ENCODE measurements at places on chromosomes 4 and X.

DNA sequence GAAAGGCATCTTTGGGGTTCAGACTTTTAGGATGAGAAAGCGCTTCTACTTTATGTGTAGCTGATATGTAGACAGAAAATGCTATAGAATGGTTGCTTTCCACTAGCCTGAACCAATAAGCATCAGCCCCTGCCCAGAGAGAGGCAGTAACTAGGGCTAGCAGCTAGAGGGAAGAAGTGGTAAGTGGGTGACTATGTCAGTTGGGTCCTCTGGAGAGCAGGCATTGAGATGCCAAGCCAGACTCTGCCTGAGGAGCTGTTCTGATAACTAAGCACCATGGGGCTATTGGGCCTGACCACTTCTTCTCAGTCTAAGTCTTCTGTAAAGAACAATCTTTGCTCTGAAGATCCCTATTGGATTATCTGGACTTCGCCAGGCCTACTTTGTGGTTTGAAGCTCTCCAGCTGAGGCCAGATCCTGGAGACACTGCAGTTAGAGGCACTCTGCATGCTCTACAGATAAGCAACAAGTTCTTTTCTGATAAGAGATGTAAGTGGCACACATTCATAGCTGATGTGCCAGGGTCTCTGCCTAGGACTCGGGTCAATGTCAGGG lies 146.1 kb downstream of the RBM46 start:
- DNase-seq = no peak

DNA sequence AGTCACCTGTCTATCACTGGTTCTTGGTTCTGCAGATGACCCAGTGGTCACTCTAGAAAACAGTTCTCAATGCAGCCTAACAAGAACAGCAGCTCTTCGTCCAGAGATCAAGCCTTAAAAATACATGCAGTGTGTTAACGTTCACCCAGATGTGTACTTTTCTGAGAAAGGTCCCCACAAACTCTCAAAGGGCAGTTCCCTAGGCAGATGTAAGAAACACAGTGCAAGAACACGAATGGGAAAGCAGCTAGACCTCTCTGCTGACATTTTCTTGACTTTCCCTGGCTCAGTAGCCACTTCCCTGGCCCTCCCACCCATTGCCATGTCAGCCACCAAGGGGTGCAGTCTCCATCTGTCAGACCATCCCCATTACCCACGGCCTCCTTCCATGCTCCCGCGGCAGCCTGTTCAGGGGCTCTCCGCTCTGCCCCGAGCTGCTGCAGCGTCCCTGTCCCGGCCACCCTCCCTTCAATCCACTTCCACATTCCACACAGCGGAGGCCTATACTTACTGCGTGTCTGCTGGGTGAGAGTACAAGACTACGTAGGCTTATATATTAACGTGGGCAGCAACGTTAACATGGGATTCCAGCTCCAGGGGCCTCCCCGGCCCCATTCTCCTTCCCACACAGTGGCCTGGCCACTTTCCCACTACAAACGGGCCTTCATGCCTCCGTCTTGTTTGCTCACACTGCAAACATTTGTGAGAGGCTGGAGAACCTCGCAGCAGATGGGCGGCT lies 34.3 kb downstream of the IRF2 start:
- DNase-seq = no peak

DNA sequence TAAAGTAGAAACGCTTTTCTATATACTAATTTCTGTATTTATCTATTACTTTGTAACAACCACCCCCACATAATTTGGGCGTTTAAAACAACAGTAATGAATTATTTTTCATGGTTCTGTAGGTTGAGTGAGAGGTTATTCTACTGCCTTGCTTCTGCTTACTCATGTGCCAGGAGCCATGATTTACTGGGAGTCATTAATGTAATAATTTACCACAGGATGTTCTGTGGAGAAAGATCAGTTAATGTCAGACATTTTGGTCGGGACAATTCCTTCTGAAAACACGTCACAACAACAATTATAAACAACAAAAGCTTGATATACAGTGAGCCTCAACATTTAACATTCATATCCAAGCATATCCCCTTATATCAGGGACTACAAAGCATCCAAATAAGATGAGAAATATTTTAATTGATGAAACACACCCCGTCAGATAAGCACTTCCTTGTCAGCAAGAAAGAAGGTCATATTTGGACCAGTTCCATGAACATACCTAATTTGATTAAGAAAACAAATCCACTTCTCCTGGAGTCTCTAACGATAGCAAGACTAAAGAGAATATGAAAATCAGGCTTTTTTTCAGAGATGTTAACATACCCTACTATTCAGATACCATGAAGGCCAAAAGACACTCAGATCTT lies 238.5 kb downstream of the PRDM5 start:
- no peak for DNase-seq

GRCh38 chr4:46817806-46818205 lies 91.2 kb downstream of the COX7B2 start:
- DNase-seq = no peak

DNA sequence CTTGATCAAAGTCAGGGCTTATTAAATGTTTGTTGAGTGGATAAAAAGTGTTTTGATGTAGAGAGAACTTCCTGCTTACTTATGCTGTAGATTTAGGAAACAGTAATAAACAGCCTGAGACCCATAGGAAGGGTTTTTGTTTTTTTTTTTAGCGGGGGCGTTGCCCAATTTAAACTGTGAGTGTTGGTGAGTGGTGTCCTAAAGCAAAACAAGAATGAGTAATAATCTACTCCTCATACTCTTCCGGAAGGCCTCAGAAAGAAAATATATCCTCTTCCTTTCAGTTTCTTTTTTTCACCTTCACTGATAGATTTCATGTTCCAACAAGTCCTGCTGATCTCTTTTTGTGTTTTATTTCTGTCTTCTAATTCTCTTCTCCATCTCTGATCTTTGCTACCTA lies 104.4 kb upstream of the SCML1 start:
- DNase-seq = no peak

DNA sequence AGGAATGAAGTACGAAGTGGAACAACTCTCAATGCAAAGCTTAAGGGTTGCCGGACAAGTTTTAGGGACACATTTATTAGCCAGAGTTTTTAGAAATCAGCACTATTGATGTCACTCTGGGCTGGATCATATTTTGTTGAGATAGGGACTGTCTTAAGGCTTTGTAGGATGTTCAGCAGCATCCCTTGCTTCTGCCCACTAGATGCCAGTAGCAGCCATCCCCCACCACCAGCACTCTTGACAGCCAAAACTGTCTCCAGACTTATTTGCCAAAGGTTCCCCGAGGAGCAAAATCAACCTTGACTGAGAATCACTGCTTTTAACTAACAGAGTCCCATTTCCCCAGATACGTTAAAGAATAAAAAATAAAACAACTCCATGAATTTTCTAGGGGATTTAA lies 1497.3 kb downstream of the STIM2 start:
- no peak for DNase-seq

DNA sequence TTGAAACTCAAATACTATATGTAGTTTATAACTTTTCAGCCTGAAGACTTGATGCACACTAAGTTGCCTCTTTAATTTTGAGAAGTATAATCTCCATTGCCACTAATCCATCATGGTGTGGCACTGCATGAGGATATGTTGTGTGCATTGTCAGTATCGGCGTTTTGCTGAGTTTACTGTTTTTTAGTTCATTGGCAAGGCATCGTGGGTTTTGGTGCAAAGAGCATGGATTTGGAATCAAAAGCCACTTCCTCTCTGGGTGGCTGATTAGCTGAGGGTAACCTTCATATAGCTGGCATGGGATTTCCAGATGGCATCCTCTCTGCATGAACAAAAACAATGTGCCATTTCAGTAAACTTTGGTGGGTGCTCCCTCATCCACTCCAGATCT lies 38.7 kb downstream of the FHL1 start:
- DNase-seq = no peak

DNA sequence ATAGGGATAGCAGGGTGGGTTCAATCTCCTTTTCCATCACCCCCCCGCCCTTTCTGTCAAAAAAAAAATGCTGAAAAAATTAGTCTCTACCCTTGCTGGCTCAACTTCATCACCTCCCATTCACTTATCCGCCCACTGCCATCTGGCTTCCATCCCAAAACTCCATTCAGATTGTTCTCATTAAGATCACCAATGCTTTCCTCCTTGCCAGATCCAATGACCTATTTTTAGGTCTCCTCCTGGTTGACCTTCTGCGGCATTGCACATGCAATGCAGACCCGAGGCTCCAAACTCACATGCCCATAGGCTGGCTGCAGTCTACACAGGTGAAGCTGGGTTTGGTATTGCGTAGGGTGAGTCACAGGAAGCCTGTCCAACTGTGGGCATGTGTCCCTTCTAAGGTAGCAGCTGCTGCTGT lies 21.1 kb upstream of the STIM2 start:
- DNase-seq = no peak

DNA sequence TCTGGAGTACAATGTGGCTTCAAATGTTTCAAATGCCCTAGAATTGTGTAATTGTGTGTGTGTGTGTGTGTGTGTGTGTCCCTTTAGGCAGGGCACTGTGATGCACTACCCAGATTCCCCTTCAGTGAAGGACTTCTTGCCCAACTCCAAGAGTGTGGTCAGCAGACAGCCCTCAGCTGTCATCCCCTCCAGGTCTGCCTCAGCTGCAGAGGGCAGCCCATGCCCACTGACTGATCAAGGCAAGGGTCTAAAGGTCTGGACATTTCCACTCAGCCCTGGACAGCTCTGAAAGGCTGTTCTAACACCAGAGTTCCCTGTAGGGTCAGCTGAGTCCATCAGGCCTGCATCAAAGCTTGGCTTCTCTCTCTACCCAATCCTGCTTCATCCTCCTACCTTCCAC lies 83.9 kb upstream of the USP9X start:
- no peak for DNase-seq

DNA sequence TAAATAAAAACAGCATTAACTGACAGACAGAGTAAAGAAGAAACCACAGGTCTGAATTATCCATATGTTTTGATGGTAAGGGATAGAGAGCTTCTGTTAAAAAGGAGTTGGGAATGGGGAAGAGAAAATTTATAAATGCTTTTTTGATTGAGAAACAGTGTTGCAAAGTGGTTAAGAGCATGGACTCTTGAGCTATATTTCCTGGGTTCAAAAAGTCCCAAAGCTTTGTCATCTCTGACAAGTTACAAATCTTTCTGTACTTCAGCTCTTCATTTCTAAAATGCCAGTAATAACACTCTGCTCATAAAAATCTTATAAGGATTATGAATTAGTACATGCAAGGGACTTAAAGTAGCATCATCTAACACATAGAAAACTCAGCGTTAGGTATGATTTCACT lies 62.2 kb downstream of the N4BP2 start:
- no peak for DNase-seq

DNA sequence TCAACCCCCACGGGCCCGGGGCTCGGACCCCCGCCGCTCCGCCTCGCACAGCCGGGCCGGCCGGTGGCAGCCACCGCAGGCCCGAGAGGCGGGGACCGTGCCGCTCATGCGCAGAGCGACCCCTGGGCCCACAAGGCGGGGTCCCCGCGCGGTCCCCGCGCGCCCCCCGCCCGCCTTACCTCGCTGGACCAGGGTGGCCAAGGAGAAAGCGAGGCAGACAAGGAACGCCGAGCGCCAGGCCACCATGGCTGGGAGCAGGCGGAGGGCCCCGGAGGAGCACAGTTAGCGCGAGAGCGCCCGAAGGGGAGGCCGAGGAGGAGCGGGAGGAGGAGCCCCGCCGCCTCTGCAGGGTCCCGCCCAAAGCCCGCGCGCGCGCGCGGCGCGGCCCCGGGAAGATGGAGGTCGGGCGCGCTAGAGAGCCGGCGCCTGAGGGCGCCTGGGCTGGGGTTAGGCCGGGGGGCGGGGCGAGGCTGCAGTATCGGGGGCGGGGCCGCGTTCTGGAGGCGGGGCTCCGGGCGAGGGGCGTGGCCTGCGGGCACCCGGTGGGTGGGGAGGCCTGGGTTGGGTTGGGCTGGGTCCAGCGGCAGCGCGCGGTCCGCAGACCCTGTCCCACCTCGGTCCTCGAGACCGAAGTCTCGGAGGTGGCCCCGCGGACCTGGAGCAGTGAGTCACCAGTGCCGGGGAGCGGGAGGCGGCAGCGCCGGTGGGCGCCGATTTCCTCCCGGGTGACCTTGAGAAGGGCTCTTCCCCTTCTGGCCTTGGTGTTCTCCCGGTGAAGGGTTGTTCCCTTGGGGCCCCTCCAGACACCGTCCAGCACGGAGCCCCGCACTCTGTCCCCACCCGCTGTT lies at the start of gene CD99L2:
CD99L2 (minus strand) TSS at position 326 of the 848 bp plus-strand sequence; CDS start at position 246, 80 bp downstream.
- peak; percentile 75 for DNase-seq

- no peak for DNase-seq
Observed at GRCh38 chr4:73433140-73433539, 2.9 kb upstream of the AFP start.

DNA sequence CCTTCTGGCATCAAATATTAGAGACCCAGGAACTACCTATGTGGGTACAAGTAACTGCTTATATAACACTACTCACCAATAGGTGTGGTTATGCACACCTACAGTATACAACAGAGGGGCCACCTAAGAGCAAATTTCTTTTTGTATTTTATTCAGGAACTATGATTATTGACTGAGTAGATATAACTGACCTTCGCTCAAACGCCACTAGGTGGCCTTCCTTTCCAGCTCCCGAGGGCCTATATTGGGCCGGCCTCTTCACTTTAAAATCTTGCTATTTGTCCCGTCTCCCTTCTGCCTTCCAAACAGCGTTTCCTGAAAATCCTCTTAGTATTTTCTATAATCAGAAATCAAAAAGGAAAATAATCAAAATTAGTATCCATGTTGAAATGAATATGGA lies 19.9 kb upstream of the PABPC5 start:
- DNase-seq = no peak

- no peak for DNase-seq
Observed at GRCh38 chr4:164288578-164288977, 465.4 kb upstream of the SMIM31 start.
